ENCODE measurements at places on chromosomes 11 and 22. TPM values are rescaled to one million over a fixed set of nuclear protein-coding genes. Genes with fewer than 3 reads are reported as not detected.

Gene KCNJ5
- not detected for total RNA-seq

Gene CFL1
- 1,089 TPM for total RNA-seq

Gene MIAT
- total RNA-seq = 7.3 TPM

Gene IGSF9B
- 0.83 TPM for total RNA-seq

Gene BDNF
- total RNA-seq = not detected

Gene OR52E5
- not detected for total RNA-seq

Gene RFPL1
- not detected for total RNA-seq

Gene MOV10L1
- total RNA-seq = not detected

DNA sequence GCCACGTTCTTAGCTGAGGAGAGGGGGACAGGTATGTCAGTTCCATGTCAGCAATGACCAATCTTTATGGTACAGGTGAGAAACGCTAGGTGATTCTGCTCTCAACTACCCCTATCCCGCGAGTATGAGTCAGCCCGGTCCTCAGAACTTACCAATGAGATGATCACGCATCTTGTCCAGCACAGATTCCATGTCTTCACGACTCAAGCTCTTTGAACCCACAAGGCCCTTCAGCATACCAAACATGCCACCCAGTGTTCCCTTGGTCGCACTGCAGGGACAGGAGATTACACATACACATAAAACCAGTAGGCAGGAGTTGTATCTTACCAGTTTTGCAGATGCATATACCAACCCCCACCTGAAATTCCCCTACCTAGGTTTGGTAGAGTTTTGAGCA, 2.9 kb downstream of the SRPRA start:
- no peaks in the 10 kb centered on the region for H3K27me3 ChIP-seq
- no peak overlapping the region for H3K4me3 ChIP-seq
- H3K36me3 ChIP-seq = peaks cover 79% of the 10 kb centered on the region
- no peak overlapping the region for H3K27ac ChIP-seq

DNA sequence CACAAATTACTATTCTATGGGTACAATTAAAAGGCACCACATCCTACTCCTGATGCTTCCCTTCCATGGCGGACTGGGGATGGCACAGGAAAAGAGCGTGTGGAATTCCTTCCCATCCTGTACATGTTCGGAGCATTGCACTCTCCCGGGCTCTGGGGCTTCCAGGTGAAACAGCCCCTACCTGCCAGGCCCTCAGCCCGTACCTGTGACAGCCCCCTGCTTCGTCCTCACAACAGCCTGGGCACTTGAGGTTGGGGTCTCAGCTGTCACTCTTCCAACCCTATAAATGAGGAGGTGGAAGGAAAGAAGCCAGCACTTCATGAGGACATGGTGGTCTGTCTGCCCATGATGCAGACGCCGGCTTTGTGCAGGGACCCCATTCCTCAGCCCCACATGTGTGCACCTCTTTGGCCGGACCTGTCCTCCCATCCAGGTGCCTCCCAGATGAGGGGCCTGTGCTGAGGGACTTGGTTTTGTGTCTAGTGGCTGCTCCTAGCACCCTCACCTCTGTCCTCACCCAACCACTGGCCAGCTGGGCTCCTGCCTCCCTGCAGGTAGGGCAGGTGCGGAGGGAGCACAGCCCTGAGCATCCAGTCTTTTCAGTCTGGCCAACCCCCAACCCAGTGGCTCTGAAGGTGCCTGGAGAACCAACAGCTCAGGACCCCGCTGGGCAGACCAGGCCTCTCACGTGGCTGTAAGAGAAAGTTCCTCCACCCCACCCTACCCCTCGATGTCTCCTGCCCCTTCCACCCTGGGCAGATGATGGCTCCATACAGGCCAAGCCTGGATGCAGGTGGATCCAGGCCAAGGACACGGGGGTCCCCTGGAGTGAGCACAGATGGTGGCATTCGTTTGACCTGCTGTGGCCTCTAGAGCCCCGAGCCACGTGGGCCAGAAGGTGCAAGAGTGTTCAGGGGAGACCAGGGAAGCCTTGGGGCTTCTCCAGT, 23.4 kb upstream of the WNT7B start:
- H3K27ac ChIP-seq = no peak overlapping the region
- H3K36me3 ChIP-seq = no peaks in the 10 kb centered on the region
- no peak for DNase-seq
- no peak overlapping the region for H3K4me3 ChIP-seq
- H3K27me3 ChIP-seq = no peaks in the 10 kb centered on the region

- H3K4me1 ChIP-seq = peaks cover 12% of the 10 kb centered on the region
- H3K27ac ChIP-seq = no peak overlapping the region
- H3K4me3 ChIP-seq = no peak overlapping the region
Measured at GRCh38 chr22:17665854-17666253, 27.3 kb downstream of the BCL2L13 start.

- H3K27ac ChIP-seq = no peak overlapping the region
- DNase-seq = no peak
- H3K27me3 ChIP-seq = no peaks in the 10 kb centered on the region
- peaks cover 85% of the 10 kb centered on the region for H3K36me3 ChIP-seq
- H3K4me3 ChIP-seq = no peak overlapping the region
Measured at GRCh38 chr22:46977656-46978343, 215.3 kb downstream of the TBC1D22A start.

DNA sequence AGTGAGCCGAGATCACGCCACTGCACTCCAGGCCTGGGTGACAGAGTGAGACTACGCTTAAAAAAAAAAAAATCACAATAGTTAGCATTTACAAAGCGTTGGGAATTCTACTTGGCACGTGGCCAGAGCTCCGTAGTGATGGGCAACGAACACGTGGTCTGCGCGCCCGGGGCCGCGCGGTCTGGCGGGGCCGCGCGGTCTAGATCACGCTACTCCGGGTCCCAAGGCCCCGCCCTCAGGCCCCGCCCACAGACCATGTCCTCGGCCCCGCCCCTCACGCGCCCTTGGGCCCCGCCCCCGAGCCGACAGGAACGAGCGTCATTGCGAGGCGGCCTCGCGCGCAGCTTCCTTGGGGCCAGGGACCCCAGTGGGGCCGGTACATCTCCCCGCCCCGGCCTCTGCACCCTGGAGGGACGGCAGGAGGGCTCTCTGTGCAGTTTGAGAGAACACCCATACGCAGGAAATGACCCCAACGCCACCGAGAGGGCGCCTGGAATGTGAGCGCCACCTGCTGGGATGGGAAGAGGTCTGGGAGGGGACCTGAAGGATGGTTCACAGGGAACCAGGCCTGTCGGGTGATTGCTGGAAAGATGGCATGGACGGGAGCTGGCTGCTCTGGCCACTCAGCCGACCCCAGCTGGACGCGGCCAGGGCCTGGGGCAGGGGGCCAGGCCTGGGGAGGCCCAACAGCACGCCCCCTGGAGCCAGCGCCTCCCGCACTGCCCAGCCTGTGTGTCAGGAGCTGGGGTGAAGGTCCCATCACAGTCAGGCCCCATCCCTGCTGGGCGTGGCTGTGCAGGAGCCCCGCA, 2.0 kb upstream of the PTDSS2 start:
- peak; percentile 97 for DNase-seq
- H3K36me3 ChIP-seq = peaks cover 9% of the 10 kb centered on the region
- peak overlapping the region; percentile 95 for H3K27ac ChIP-seq
- no peaks in the 10 kb centered on the region for H3K27me3 ChIP-seq
- peak overlapping the region; percentile 94 for H3K4me3 ChIP-seq
- H3K4me1 ChIP-seq = peaks cover 34% of the 10 kb centered on the region

- no peak for DNase-seq
- no peak overlapping the region for H3K27ac ChIP-seq
- H3K4me3 ChIP-seq = no peak overlapping the region
- H3K36me3 ChIP-seq = no peaks in the 10 kb centered on the region
- no peaks in the 10 kb centered on the region for H3K4me1 ChIP-seq
- H3K27me3 ChIP-seq = peaks cover 7% of the 10 kb centered on the region
Measured at GRCh38 chr11:115455613-115456012, 48.6 kb downstream of the CADM1 start.

GRCh38 chr11:6799402-6799801, at the start of gene OR6A2:
OR6A2 (minus strand) TSS chr11:6799689; CDS start chr11:6795708, 3,981 bp downstream.
- no peak for DNase-seq
- H3K4me1 ChIP-seq = no peaks in the 10 kb centered on the region
- H3K27me3 ChIP-seq = no peaks in the 10 kb centered on the region
- no peaks in the 10 kb centered on the region for H3K36me3 ChIP-seq
- H3K27ac ChIP-seq = no peak within 1 kb of the TSS
- H3K4me3 ChIP-seq = no peak within 1 kb of the TSS

DNA sequence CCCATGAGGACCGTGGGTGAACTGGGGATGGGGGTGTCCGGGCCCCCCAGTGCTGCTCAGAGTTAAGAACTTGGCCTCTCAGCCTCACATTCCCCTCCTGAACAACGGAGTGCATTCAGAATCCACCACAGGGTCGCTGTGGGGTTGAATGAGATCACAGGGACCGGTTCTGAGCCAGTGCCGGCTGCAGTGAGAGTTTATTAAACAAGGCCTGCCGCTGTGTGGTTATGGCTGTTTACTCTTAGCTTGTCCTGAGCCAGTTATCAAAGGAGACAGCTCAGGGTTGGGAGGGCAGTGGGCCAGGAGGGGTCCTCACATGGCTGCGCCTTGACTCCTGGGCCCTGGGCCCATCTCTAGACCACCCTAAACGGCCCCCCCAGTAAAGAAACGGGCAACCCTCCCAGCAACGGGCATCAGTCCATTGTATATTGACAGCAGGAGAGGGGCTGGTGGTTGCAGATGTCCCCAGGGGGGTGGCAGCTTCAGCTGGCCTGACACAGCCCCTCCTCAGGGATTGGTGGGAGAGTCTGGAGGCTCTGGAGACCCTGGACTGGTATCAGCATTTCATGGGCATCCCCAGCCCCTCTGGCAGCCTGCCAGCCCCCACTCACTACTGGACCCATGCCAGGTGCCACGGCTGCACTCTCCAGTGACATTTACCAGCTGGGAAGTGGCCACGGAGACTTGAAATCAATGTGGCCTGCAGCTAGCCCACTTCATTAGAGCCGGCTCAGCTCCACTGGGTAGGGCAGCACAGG, 15.1 kb upstream of the CABP7 start:
- H3K27me3 ChIP-seq = peaks cover 10% of the 10 kb centered on the region
- no peak overlapping the region for H3K4me3 ChIP-seq
- no peaks in the 10 kb centered on the region for H3K36me3 ChIP-seq
- peaks cover 20% of the 10 kb centered on the region for H3K4me1 ChIP-seq

GRCh38 chr11:57566005-57566904, 1.2 kb downstream of the UBE2L6 start:
- no peak for DNase-seq
- no peaks in the 10 kb centered on the region for H3K27me3 ChIP-seq
- peak overlapping the region; percentile 99 for H3K4me3 ChIP-seq
- peaks cover 42% of the 10 kb centered on the region for H3K4me1 ChIP-seq
- peak overlapping the region; percentile 91 for H3K27ac ChIP-seq

DNA sequence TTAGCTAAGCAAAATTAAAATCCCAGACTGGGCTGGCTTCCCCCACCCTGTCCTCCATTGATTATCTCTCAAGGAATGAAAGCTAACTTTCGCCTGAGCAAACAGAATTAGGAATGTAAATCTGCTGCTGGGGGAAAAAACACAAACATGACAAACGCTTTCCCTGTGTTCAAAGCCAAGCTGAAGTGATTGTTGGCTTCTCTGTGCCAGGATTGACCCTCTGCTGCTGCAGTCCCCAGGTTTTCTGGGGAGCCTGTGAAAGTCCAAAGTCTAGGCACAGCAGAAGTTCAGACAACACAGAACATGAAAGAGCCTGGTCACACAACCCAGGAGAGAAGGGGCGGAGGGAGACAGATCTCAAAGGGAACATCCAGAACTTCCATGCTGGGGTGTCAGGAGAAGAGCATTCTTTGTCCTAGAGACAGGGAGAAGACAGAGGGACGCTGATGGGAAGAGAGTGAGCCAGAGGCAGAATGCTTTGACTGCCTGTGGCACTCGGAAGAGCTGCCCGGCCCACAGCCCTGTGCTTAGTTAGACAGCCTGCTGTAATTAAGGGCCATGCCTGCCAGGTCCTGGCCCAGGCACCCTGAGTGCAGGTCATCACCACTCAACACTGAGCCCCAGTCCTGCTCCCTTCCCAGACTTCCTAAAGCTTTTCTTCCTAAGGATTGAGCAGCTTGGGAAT, 6.9 kb downstream of the PATZ1 start:
- H3K4me1 ChIP-seq = peaks cover 52% of the 10 kb centered on the region
- no peaks in the 10 kb centered on the region for H3K27me3 ChIP-seq
- DNase-seq = no peak
- H3K27ac ChIP-seq = peak overlapping the region; percentile 35

DNA sequence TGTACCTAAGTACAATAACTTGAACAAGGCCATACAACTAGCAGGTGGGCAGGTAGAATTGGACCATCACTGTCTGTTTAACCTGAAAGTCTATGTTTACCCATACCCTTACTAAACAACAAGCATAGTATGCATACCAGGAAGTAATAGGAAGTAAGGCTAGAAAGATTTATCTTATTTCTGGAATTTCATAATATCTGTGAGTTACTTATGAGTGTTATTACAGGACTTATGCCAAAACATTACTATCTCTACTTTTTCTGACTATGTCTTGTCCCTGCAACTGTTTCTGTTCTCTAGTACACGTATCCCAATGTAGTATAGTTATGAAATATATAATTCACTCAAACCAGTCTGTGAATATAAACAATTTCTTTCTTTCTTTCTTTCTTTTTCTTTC, 1400.8 kb upstream of the TENM4 start:
- H3K27me3 ChIP-seq = no peaks in the 10 kb centered on the region
- H3K4me1 ChIP-seq = no peaks in the 10 kb centered on the region
- H3K27ac ChIP-seq = no peak overlapping the region
- no peak for DNase-seq
- H3K36me3 ChIP-seq = no peaks in the 10 kb centered on the region
- H3K4me3 ChIP-seq = no peak overlapping the region

DNA sequence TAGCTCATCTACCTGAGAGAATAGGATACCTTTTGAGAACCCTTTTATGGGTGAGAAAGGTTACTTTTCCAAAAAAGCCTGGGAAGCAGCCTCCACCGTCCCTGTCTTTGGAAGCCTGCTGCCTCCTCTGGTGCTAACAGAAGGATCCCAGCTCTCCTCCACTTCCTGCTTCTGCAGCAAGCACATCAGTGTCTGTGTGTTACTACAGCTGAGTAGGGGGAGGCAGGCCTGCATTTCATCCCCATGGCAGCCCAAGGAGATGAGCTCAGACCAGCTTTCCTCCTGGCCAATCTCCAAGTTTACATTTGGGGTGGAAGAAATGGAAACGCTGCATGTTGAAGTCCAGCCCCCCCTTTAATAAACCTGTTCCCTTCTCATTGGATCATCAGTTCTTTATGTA, 7.4 kb upstream of the CCDC34 start:
- H3K4me1 ChIP-seq = no peaks in the 10 kb centered on the region
- no peaks in the 10 kb centered on the region for H3K36me3 ChIP-seq
- H3K4me3 ChIP-seq = no peak overlapping the region

GRCh38 chr11:12211331-12212065, 101.1 kb downstream of the MICAL2 start:
- no peak overlapping the region for H3K27ac ChIP-seq
- H3K27me3 ChIP-seq = peaks cover 13% of the 10 kb centered on the region
- no peak for DNase-seq

All from activated B cell treated with CpG ODN at 0.5 μM for 24 hours (primary cell).